ENCODE measurements at places on chromosomes 5 and 9.

- no peak for DNase-seq
Observed at GRCh38 chr5:154723740-154724505, 31.3 kb upstream of the LARP1 start.

- no peak for DNase-seq
Observed at GRCh38 chr5:139740138-139740991, 55.2 kb upstream of the PSD2 start.

GRCh38 chr5:95863383-95863757 is 40.8 kb upstream of the GLRX start:
- no peak for DNase-seq

GRCh38 chr5:168327451-168327850 is 36.0 kb downstream of the WWC1 start:
- no peak for DNase-seq

DNA sequence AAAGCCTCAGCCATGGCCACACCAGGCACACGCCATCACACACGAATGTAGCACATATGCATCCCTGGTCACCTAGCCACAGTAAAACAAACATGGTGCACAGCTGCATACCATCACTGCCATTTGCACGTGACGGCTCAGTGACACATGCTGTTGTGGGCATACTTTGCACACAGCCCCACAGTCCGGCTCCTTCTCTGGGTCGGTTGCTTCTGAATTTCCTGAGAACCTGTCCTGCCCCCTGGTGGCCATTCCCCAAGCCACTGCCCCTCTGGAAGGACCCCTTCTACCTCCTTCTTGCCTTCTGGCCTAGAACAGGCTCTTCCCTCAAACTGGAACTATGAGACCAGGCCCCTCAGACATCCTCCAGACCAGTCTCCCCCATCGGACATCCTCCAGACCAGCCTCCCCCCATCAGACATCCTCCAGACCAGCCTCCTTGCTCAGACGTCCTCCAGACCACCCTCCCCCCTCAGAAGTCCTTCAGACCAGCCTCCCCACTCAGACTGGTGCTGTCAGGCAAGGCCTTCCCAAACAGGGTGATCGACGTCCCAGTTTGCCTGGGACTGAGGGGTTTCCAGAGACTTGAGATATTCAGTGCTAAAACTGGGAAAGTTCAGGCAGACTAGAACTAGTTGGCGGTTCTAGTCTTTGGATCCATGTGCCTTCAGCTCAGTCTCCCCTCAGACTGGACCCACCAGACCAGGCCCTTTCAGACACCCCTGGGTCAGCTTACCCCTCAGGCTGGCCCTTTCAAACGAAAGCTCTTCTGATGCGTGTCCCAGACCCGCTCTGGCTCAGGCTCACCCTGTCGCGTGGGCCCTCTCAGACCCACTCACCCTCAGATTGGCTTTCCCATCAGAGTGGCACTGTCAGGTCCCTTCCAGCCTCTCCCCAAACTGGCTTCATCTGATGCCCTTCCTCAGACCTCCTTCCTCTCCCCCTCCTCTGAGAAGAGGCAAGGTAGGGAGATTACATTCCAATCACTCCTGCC is 24.3 kb upstream of the ENHO start:
- DNase-seq, result peak; percentile 20

- DNase-seq, result no peak
Observed at GRCh38 chr5:142446131-142446959, 121.5 kb upstream of the SPRY4 start.

- no peak for DNase-seq
Observed at GRCh38 chr5:54845567-54845941, 139.8 kb downstream of the ESM1 start.

DNA sequence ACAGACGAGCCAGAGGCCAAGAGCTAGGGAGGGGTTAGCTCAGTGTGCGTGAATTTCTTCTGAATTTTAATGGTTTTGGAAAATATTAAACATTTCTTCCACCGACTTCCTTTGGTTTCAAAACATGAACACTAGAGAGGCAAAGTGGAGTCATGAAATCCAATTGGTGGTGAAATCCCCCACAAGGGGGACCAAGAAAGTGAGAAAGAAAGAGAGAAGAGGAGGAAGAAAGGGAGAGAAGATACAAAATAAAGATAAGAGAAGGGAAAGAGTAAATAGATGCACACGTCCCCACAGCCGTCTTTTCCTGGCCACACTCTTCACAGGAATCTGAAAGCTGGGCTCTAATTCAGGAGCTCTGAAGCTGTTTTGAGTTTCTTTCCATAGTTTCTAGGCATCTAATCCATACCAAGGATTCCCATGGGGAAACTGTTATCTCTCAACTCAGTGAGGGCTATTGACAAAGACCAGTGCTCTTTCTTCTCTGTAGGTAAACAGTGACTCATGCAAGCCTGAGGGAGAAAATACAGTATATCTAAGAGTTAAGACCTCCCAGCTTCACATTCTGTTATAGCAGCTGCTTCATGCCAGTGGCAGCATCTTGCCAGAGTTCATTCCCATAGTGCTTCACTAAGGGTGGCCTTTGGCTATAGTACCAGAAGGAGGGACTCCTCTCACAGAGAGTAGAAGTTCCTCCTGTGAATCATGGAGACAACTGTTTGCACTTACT is 115.8 kb upstream of the LIFR start:
- no peak for DNase-seq

DNA sequence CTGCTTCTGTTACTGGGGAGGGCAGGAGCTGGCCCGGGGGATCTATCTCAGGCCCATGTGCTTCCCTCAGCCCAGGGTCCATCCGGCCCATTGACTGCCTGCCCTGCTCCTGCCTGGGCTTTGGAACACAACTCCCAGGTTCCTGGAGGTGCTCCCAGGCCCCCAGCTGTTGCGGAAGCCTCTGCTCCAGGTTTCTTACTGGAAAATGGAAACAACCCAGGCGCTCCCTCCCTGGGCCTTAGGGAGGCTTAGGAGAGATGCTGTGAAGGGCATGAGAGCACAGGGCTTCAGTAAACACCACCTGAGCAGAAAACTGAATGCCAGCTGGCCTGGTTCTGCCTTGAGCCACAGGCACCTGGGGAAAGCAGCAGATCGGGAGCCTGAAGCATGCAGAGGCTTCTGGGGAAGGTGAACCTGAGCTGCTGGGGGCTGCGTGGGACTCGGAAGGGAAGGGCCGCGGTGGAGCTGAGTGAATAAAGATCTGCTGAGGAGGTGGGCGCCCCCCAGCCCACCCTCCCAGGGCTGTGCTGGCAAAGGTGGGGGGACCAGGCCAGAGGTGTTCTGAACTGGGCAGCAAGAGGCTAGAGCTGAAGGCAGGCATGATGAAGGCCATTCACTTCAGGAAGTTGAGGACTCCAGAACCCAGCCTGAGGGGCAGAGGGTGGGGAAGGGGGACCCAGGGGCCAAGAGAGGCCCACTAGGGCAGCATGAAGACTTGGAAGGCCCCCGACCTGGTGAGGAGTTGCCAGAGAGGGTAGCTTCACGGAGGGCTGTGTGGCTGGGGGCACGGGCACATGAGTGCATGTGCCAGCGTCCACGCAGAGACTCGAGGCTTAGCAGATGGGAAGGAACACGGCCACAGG is 64.8 kb downstream of the SHB start:
- no peak for DNase-seq

DNA sequence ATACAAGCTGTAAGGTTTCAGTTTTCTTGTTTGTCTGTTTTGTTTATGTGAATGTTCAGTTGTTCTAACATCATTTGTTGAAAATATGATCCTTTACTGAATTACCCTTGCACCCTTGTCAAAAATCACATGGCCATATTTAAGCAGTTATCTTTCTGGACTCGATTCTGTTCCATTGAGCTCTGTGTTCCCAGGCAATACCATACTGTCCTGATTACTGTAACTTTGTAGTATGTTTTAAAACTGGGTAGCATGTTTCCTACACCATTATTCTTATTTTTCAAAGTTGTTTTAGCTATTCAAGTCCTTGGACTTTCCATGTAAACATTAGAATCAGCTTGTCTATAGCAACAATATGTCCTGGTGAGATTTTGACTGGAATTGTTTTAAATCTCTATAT is 66.7 kb upstream of the PRSS3 start:
- no peak for DNase-seq

GRCh38 chr5:152499814-152500535 is 94.9 kb upstream of the NMUR2 start:
- no peak for DNase-seq

GRCh38 chr5:33267801-33268200 is 173.0 kb upstream of the TARS1 start:
- no peak for DNase-seq

DNA sequence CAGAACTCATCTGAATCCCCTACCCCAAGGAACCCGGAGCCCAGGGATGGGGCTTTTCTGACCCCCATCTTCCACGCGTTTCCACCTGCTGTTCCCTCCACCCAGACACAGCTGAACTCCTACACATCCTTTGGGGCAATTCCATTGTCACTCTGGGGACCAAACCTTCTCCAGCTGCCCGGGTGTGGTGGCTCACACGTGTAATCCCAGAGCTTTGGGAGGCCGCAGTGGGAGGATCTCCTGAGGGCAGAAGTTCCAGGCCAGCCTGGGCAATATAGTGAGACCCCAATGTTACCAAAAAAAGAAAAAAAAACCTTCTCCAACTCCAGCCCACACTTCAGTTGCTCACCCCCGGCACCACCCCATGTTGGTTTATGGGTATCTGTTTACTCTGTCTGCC is 8.1 kb downstream of the EPB41L4B start:
- DNase-seq, result no peak

- no peak for DNase-seq
Observed at GRCh38 chr5:43569236-43569746, 12.4 kb upstream of the PAIP1 start.

DNA sequence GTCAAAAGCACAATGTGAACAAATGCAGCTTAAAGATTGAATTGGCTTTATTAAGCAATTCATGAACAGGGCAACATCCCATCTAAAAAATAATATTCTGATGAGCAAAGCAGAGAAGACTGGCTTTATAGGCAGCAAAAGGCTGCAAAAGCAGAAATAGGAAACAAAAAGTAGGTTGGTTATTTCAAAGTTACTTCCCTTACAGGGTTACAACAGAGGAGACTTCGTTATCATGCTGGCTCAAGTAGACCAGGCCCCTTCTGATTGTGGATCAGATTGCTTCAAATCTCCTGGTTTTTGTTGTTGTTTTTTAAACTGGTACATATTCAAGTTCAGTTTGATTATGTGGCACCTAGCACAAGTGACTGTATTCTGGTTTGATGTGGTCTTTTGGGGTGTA is 73.1 kb downstream of the MAN2A1 start:
- no peak for DNase-seq
